Stimulated activated naive CD4-positive, alpha-beta T cell treated with Interleukin-2 at 50 U/mL for 16 hours (primary cell): ENCODE measurements at places on chromosomes 12 and 14.

DNA sequence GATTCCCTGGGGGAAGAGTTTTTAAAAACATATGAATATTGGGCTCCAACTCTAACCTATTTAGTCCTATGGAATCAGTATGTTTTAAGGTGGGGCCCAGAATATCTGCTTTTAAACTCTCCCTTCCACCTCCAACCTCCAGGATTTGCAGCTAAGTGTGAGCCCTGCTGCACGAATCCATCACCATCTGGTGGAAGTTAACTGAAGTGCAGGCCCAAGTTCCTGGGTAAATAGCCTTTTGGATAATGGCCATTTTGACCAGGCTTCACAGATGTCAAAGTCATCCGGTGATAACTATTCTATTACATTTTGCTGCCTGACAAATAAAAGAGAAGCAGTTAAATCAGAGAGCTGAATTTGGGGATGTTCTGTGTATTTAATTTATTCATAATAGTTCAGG lies 58.1 kb upstream of the RMST start:
- DNase-seq = no peak

- no peak for DNase-seq
Observed at GRCh38 chr14:95307402-95308041, 12.2 kb downstream of the CLMN start.

- no peak for DNase-seq
Observed at GRCh38 chr14:61652526-61653262, 42.6 kb upstream of the HIF1A start.

GRCh38 chr12:70853326-70853725 lies 67.2 kb downstream of the PTPRR start:
- no peak for DNase-seq

DNA sequence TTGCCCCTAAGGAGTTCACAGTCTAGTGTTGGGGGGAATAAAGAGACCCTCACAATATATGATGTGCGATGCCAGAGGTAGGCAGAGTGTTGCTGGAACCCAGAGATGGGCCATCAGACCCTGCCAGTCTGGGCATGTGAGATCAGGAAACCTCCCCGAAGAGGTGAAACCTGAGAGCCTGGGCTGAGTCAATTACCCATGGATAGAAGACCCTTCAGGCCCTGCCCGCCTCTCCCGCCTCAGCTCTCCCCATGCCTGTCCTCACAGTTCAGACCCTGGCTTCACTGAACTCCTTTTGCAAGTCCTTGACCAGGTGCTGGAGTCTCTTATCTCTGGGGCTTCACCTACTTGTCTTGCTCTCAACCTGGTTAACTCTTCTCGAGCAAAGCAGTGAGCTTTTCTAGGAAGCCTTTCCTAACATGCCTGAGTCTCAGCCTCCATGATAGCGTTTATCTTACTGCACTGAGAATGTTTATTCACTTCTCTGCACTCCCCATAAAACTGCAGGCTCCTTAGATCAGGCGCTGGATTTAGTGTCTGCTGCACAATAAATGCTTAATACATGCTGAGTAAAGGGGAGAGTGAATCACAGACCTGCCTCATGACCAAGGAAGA lies 19.6 kb downstream of the ALDH1L2 start:
- DNase-seq = no peak

DNA sequence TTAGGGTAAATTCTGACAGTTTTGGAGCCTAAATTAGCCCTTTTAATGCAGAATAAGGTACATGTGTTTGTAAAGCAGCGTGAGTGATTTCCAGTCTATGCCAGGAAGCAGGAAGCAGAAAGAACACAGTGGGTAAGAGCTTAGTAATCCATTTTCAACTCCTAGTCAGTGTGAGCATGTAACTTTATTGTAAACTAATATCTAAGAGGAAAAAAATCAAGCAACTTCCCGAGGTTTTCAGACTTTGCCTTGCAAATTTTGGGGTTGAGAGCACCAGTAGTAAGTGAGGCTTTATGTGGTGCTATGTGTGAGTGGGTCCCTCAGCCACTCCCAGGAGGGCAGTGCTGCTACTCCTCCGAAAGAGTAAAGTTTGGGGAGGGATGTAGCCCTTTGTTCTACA lies 2.9 kb downstream of the CIPC start:
- no peak for DNase-seq

- DNase-seq = no peak
Observed at GRCh38 chr14:20456971-20457370, 1.9 kb downstream of the APEX1 start.
